ENCODE measurements at places on chromosomes 7 and 10.

GRCh38 chr7:136036336-136036735 is 59.2 kb upstream of the MTPN start:
- no peak for DNase-seq

DNA sequence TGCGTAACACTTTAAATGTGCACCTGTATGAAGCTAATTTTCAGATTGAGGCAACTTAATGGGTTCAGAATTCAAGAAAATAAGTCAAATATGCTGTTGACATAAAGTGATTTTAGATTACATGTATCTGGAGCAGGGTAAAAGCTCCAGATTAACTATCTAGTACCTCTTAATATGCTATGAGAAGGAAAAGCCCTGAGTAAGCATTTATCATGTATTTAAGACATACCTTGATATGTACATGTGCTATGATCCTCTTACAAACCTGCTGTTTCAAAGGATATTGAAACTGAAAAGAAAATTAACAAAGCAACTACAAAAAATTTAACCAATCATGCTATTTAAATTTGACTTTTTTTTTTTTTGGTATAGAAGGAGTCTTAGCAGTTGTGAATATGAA is 4.5 kb downstream of the SPAG6 start:
- DNase-seq: no peak

DNA sequence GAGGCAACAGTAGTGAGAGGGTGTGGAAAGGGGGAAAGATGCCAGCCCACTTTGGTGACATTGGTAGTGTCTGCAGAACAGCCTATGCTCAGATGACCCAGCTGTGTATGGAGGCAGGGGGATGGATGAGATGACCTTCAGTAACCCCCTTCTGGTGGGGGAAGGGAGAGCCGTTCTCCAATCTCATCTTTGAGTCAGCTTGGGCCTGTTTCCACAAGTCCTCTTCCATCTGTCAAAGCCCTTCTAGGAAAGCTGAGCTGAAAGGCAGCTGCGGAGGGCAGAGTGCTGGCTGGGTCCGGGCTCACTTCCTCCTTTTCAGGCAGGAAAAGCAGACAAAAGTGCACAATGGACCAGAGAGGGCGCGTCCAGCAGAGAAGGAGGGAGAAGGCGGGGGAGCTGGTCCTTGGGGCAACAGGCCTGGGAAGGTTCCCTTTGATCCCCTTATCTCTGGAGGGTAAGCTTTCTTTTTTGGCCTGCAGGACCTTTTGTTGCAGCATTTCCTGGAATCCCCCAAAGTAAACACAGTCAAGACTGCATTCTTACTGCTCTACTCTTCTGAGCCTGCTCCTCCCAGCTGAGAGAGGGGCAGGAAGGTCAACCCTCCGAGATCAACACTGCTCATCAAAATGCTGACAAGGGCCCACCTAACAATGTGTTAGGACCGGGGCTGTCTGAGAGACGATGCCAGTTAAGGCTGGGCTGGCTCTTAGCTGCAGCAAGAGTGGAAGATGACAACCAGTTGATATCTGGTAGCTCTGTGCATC is 1.2 kb upstream of the LRMDA start:
- DNase-seq: no peak

DNA sequence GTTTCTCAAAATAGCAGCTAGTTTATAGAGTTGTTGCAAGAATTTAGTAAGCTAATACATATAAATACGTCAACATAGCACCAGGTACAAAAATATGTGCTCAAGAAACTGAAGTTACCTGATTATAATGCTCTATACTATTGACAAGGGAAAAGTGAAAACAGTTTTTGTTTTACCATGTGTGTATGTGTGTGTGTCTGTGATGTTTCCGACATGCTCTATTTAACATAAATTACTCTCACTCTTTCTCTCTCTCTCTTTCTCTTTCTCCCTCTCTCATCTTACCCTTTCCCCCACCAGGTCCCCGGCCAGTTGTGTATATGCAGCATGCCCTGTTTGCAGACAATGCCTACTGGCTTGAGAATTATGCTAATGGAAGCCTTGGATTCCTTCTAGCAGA is 4.3 kb downstream of the LIPN start:
- DNase-seq: no peak

- no peak for DNase-seq
These were observed 160.0 kb downstream of the TAX1BP1 start for GRCh38 chr7:27900006-27900405.

DNA sequence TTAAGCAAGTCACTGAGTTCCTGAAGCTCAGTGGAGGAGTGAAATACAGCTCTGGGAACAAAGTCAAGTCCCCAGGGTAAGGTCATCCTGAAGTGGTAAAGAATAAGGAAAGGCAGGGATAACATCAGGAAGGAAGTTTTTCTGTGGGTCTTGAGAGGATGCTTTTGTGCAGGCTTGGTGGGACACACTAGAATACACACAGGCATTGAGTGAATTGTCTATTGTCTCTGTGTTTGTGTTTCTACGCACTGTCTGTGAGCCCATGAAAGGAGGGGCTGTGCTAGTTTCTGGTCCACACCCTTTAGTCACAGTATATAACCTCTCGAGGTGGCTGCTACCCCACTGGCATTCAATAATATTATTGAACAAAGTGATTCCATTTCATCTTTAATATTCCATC is 95.8 kb upstream of the ABCB5 start:
- no peak for DNase-seq

DNA sequence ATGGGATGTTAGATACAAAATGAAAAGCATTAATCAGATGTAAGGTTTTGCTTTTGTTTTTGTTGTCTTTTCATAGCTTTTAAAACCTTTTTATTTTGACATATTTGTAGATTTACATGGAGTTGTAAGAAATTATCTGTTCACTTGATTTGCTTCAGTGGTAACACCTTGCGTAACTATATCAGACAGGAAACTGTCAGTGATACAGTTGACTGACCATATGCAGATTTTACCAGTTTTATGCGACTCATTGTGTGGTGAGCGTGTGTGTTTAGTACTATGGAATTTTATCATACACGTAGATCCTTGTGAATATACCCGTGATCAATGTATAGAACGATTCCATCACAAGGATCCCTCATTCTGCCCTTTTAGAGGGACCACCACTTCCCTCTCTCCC is 701.4 kb downstream of the SUGCT start:
- no peak for DNase-seq

DNA sequence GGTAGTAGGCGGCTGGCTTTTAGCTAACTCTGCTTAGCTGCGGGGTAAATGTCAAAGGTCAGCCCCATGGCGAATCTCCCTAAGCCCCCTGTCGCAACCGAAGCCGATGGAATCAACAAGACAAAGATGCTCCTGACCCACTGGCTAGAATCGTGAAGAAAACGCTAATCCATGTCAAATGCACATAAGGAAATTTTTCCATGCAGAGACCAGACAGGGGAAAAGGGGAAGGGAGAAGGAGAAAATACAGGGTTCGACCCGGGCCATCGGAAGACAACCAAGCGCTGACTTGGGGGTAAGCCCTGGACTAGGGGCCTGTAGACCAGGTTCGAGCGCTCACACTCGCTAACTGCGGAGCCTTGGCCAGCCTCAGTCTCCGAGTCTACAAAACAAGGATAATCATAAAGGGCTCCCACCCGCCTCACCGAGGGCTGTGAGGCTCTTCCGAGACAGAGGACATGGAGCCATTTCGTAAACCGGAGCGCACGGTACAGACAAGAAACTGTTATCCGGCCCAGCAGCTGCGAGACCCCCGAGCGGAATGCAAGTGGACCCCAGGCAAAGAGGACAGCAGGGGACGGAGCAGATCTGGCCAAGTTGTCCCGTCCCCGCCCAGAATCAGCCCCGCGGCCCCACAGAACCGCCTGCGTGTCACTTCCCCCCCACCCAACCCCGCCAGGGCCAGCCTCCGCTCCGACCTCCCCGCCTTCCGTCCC is 507 bp downstream of the SAR1A start:
- no peak for DNase-seq
